ENCODE measurements at places on chromosomes 16 and 17. TPM values are rescaled to one million over a fixed set of nuclear protein-coding genes. Genes with fewer than 3 reads are reported as not detected.

The QPRT gene
- total RNA-seq: 98.1 TPM

The SPATA22 gene
- not detected for total RNA-seq

The CHD9NB gene
- total RNA-seq: 3.3 TPM

The KRTAP4-2 gene
- not detected for total RNA-seq

The TPSG1 gene
- not detected for total RNA-seq

The OR3A3 gene
- not detected for total RNA-seq

The KRT31 gene
- total RNA-seq: not detected

The KRTAP4-3 gene
- not detected for total RNA-seq

The PRAC1 gene
- total RNA-seq: not detected

GRCh38 chr17:73548620-73549311 lies 95.5 kb downstream of the SDK2 start:
- no peak for DNase-seq

GRCh38 chr16:55571191-55571897 lies 4.9 kb downstream of the CAPNS2 start:
- no peak for DNase-seq

DNA sequence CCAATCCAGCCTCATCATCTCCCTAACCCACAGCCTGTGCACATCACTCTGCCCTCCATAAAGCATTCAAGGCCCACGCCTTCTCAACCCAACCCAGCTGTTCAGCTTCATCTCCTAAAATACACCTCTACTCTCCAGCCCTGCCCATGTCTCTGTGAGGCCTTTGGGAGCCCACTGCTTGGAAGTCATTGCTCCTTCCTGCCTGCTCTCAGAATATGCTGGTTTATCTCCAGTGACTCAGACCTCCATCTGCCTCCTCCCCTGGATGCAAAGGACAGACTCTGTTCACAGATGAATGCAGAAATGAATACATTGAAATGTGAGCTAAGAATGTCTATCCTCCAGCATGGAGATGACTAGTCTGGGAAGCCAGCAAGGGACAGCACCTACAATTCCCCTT lies 19.0 kb downstream of the KCNG4 start:
- DNase-seq: peak; percentile 52

GRCh38 chr16:65675161-65675560 lies 553.3 kb upstream of the CDH11 start:
- no peak for DNase-seq

- DNase-seq: no peak
Observed at GRCh38 chr17:45391291-45391690, 41.4 kb downstream of the ARHGAP27 start.

GRCh38 chr16:81841722-81842121 lies 62.6 kb downstream of the PLCG2 start:
- no peak for DNase-seq

GRCh38 chr17:41125064-41125463 lies 1.1 kb upstream of the KRTAP4-12 start:
- DNase-seq: no peak

GRCh38 chr16:49849754-49850108 lies 6.2 kb downstream of the ZNF423 start:
- DNase-seq: no peak

DNA sequence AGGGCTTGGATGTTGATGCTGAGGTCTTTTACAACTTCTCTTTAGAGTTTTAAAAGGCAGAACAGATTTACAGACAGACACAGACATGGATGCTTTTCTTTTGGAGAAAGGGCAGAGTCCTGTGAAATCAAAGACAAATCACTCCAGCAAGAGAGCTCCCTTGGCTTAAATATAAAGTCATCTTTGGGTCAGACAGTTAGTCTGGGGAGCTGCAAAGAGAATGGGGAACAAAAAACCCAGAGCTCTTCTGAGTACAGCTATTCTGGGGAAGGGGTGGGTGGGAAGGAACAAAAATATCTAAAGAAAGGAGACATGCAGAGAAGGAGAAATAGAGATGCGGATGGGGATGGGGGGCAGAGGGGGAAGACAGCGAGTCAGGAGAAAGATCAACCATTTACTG lies 266.6 kb downstream of the XYLT1 start:
- no peak for DNase-seq

DNA sequence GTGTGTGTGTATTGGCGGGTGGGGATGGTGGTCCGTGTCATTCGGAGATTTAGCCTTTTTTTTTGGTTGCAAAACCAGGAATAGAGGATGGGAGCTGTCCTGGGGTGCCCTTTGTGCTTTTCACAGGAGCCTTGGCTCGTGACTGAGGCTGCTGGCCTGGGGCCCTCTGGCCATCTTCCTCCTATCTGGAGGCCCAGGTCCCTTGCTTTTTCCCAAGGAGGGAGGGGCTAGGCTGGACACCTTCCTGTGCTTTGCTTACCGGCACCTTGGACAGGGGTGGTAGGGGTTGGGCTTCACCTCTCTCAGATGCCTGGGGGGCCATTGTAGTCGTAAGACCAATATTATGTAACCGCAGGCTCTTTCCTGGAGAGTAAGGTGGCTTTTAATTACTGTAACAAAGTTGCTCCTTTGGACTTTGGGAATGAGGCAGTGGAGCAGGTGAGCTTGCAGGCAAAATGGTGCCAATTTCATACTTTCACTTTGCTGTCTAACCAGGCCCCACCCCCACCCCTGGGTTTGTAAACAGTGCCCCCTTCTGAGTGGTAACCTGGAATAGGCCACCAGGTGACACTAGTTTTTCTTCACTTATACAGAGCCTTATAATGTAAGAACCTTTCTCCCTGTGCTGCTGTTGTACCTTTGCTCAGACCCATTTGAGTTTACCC lies 1.2 kb downstream of the DYNLL2 start:
- no peak for DNase-seq

DNA sequence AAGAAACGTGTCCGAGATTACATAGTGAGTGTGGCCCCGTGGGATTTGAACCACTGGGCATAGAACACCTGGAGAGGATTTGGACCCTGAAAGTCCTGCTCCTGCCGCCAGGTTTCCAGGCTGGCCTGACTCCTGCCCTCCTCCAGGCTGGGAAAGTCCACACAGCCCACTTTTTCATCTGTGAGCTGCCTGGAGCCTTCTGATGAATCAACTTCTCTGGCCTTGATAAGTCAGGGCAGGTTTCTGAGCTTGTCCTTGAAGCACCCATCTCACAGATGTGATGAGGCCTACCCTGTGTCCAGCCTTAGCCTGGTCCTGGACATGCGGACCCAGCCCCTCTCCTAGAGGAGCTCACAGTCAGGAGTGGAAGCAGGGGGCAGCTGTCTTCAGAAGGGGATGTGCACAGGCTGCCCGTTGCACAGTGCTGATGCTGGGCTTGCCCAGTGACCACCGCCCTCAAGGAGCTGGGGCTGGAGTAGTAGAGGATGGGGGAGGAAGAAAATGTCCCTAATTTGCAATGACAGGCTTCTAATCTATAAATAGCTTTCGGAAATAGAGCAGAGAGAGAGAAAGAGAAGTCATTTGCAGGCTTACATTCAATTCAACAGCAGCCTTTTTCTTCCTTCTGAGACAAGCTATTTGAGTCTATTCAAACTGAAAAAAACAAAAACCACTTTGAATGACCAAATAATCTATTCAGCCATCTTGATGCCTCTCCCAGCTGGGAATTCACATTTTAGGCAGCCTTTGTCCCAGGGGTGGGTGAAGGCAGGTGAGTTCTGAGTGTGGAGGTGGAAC lies 73.5 kb upstream of the DNAJA2 start:
- no peak for DNase-seq

GRCh38 chr17:63947711-63948330 lies 15.7 kb upstream of the CD79B start:
- DNase-seq: no peak

GRCh38 chr17:67390646-67391361 lies 13.7 kb downstream of the PITPNC1 start:
- peak; percentile 99 for DNase-seq

DNA sequence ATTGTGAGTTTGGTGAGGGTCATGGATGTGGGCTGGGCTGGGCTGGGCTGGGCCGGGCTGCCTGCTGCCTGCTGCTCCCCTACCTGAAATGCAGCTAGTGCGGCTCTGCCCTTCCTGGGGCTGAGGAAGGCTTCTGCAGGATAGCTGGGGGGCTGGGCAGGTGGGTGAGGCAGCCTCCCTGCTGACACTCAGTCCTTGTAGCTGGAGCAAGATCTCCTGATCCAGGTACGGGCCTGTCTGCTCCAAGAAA lies 4.7 kb downstream of the RPL13 start:
- DNase-seq: no peak

GRCh38 chr17:4969047-4969550 lies 1.5 kb upstream of the SPAG7 start:
- peak; percentile 97 for DNase-seq

- DNase-seq: no peak
Observed at GRCh38 chr17:30793282-30793977, 31.1 kb downstream of the CRLF3 start.

DNA sequence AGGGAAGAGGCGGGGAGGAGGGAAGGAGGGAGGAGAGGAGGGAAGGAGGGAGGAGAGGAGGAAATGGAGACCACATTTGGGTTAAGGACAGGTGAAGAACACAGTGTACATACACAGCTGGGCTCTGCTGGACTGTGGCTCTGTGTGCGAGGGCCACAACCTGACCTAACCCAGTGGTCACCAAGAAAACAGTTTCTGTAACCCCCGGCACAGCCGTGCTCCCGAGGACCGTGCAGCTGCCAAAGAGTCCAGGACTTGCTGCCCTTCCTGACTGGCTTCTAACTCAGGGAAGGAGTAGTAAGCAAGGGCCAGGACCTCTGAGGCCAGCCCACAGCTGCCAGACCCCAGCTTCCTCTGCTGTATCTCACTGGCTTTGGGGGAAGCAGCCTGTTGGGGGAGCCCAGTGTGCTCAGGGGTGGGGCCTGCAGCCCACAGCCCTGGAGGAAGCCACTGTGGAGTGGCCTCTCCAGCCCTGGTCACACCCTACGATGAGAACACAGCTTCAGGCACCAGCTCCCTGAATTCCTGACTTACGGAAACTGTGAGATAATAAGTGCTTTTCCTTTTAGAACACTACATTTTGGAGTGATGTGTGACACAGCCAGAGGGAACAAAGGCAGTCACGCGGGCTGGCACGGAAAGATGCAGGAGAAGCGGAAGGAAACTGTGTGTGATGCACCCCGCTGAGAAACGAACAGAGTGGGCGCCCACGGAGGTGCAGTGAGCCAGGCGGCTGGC lies 32.3 kb downstream of the SLC7A5 start:
- DNase-seq: no peak

DNA sequence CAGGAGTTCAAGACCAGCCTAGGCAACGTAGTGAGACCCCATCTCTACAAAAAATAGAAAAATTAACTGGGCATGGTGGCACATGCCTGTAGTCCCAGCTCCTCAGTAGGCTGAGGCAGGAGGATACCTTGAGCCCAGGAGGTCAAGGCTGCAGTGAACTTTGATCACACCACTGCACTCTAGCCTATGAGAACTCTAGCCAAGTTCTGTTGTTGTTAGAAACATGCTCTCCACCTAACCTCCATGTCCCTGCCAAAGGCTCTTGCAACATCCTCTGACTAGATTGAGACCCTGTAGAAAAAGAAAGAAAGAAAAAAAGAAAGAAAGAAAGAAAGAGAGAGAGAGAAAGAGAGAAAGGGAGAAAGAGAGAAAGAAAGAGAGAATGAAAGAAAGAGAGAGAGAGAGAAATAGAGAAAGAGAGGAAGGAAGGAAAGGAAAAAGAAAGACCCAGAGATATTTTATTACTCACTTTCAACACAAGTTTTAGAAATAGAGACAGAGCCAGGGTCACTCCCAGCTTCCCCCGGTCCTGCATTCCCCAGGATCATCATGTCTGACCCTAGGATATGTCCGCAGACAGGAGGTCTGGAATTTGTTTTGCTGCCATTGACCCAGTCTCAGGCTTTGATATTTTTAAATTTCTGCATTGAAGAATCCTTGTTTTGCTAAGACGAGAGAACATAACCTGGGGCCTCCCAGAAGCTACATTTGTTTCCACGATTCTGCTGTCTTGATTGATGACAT lies 376.5 kb upstream of the CDH5 start:
- DNase-seq: no peak

GRCh38 chr17:72124438-72124775 lies 3.6 kb downstream of the SOX9 start:
- no peak for DNase-seq

DNA sequence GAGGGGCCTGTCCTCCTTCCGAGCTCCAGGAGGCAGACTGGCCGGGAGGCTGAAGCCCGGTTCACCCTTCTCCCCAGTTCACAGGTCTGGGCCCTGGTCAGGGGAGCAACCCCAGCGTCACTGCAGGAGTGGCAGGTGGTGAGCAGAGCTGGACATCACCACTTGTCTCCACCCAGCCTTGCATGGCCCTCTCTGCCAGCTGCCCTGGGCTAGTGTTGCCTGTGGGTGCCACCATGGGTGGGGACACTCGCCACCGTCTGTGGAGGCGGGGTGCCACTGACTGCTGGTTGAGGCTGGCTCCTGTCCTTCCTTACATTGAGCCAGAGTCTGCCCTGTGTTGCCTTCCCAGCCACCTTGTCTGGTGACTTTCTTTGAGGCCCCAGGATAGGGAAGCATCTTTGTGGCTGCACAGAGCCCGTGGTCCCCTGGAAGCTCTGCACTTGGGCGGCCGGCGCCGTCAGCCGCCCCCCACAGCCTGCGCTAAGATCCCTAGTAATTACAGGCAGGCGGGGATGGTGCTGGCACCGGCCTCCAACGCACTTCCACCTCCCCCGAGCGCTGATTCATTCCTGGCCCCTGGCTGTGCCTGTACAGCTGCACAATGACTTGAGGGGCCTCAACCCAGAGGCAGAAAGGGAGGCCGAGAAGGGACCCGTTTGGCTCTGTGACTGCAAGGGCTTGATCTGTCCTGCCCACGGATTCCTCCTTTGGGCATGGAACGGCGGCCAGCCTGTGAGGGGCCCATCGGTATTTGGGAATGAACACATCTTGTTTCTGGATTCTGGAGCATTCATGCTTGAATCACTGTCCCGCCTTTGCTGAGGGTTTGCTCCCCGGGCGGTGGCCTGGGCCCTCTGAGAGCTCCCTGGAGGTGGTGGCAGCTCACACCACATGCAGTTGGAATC lies 5.2 kb downstream of the BAIAP2 start:
- peak; percentile 74 for DNase-seq

DNA sequence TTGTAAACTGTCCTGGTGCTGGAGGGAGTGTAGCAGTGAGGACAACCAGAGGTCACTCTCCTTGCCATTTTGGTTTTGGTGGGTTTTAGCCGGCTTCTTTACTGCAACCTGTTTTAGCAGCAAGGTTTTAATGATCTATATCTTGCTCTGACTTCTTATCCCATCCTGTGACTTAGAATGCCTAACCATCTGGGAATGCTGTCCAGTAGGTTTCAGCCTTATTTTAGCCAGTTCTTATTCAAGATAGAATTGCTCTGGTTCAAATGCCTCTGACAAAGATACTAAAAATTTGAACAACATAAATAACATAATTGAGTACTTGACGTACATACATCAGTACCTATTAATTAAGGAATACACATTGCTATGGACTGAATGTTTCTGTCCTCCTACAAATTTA lies 93.3 kb upstream of the TOM1L1 start:
- DNase-seq: no peak

DNA sequence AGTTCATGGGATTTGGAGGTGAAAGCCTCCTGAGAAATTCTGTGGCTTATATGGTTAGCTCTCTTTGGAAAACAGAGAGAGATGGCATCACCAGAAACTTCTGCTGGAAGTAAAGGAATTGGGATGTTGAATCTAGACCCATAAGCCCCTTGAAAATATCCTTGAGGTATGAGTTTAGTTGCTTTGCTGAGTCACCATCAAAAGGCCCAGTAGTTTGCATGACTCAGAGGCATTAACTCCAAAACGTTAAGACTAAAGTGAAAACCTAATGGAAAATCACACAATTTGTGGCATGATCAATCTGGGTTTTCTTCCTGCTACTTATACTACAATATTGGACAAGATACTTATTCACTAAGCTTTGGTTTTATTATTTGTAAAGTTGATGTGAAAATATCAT lies 349.2 kb upstream of the SALL1 start:
- DNase-seq: peak; percentile 41

GRCh38 chr17:69218986-69219385 lies 9.6 kb downstream of the ABCA10 start:
- no peak for DNase-seq

GRCh38 chr17:30360086-30360808 lies 18.5 kb upstream of the CPD start:
- no peak for DNase-seq

Measured in astrocyte (in vitro differentiated cells and primary cell).